ENCODE measurements at places on chromosomes 11 and 22.

GRCh38 chr11:20112291-20113148, 47.8 kb downstream of the DBX1 start:
- DNase-seq: peak; percentile 73

DNA sequence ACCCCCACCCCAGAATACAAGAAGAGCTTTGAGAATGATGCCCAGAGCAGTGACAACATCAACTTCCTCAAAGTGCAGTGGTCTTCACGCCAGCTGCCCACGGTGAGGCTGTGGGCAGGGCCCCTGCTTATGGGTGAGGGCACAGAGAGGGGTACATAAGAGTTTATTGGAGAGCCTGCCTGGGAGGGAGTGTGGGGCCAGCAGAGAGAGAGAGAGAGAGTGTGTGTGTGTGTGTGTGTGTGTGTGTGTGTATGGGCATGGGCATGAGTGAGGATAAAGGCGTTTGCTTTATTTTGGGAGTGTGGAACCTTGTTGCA, 9.5 kb downstream of the PHOX2A start:
- DNase-seq: no peak

GRCh38 chr22:39115977-39116621, 19.1 kb downstream of the APOBEC3H start:
- DNase-seq: no peak

- DNase-seq: peak; percentile 77
Observed at GRCh38 chr11:61815790-61816735, 740 bp downstream of the FADS1 start.

DNA sequence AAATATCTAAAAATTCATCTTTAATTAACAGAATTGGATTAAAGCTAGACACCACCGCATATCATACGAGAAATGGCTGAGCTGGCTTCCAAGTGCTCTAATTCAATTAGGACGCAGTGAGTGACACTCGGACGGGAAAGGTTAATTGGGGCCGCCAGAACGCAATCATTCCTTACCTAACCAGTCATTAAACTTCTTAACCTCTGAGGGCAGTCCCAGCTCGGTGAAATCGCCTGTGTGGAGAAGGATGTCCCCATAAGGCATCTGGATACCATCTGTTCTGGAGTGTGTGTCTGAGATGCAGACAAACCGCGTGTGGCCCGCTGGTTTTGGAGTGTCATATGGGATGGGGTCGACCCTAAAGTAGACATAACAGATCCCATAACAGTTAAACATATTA, 50.3 kb downstream of the MPPED2 start:
- no peak for DNase-seq

GRCh38 chr11:106092446-106092845, 15.0 kb downstream of the AASDHPPT start:
- no peak for DNase-seq

DNA sequence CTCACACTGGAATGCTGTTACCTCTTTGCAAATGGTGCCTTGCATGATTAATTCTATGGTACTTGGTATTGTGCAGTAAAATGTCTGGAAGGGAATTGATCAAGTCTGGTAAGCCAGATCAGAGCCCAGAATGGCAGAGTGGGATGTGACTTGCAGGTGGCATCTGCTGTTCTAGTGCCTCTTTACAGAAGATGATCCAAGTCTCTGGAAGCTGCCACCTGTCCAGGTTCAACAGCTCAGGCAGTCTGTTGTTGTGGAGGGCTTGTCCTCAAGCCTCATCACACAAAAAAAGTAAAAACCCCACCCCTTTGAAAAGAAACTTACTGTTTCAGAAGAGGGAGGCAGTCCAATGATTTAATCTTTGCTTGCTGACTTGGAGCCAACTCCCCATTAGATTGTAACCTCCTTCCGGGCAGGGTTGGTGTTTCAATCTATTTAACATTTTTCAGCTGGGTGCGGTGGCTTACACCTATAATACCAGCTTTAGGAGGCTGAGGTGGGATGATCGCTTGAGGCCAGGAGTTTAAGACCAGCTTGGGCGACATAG, 17.1 kb downstream of the ZNRF3 start:
- no peak for DNase-seq

GRCh38 chr11:17498058-17498457, 21.4 kb upstream of the ABCC8 start:
- DNase-seq: no peak

- no peak for DNase-seq
Observed at GRCh38 chr11:69167130-69167915, 11.6 kb downstream of the SMIM38 start.

DNA sequence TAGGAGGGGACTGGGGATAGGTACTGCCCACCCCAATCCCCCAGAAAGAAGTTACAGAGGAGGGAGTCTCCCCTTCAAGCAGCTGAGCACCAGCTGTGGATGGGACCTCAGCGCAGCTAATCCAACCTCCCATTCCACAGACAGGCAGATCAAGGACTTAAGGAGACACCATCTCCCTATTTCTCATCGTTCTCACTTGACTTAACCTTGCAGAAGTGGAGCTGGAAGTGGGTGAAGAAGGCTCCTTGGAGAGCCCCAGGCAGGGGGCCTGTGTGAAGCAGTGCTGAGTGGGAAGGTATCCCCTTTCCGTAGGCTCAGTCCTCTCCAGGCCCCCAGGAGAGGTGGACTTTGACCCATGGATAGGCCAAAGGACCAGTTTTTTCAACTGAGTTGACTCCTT, 27.3 kb downstream of the USP35 start:
- no peak for DNase-seq

- DNase-seq: no peak
Observed at GRCh38 chr11:117374316-117375055, 46.8 kb downstream of the CEP164 start.

DNA sequence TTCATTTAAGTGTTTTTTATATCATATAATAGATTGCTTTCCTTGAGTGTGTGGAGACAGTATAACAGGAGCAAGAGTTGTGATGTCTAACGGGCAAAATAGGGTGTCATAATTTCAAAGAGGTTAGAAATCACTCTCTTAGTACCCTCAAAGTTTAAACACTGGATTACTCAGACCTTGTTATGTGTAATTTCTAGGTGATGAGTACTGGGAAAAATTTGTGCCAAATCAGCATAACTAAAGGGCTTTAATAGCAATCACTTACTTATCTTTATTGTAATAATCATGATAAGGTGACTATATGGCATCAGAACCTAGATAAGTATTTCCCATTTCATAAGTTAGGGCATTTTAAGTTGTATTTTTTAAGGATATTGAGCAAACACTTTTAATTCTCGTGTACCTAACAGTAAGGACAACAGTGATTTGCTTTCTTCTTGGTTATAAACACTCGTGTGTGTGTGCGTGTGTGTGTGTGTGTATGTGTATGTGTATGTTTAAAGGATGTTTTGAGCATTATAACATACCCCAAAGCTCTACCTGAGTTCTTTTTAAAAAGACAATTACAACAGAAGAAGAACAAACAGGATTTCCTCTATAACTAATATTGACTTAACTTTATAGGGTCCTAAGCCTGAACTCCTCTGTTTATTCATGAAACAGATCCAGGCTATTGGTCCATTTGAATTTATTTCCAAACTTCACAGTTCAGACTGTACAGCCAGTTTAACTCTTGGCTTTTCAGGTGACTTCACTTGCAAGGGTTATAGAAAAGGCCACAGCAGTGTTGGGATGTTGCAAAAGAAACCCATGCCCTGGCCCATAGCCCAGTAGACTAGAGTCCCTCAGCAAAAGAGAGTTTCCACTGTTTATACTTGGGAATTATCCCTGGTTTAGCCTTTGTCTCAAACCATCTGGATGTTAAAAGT, 23.7 kb upstream of the PDE3B start:
- DNase-seq: no peak

DNA sequence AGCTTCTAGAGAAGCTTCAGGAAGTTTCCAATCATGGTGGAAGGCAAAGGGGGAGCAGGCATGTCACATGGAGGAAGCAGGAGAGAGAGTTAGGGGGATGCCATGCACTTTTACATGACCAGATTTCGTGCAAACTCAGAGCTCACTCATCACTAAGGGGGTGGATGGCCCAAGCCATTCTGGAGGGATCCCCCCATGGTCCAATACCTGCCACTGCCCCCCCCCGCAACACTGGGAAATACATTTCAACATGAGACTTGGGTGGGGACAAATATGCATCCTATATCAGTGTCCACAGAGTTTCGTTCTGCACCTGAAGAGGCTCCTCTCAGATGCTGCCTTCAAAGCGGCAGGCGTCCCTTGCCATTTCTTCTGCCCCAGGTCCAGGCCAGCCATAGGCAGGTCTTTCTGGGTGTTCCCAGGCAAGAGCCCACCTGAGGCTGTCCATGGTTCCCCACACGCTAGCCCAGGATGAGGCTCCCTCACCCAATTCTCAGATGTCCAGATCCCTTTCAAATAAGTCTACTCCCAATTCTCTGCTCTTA, 1344.3 kb downstream of the TBC1D22A start:
- no peak for DNase-seq

- no peak for DNase-seq
Observed at GRCh38 chr22:10780281-10780680, 4747.7 kb upstream of the OR11H1 start.

- DNase-seq: no peak
Observed at GRCh38 chr11:21475276-21475675, 717.6 kb upstream of the ANO5 start.
